ENCODE measurements at places on chromosomes 13 and 19. TPM values are rescaled to one million over a fixed set of nuclear protein-coding genes. Genes with fewer than 3 reads are reported as not detected.

Gene AMER2
- 161 TPM for total RNA-seq

Gene ZNF99
- 0.16 TPM for total RNA-seq

Gene ONECUT3
- not detected for total RNA-seq

Gene IZUMO2
- not detected for total RNA-seq

Gene PEAK3
- total RNA-seq, result not detected

Gene ZNF724
- 24.8 TPM for total RNA-seq

Gene PRSS57
- not detected for total RNA-seq

Gene FGF14
- total RNA-seq, result 69.1 TPM

Gene RFPL4A
- total RNA-seq, result not detected

Gene CCDC8
- 4.7 TPM for total RNA-seq

Gene KIR2DL1
- not detected for total RNA-seq

Gene ELANE
- total RNA-seq, result not detected

Gene ZSCAN5B
- total RNA-seq, result not detected

Gene C19orf85
- not detected for total RNA-seq

Gene ZNF653
- total RNA-seq, result 8.3 TPM

Gene ZNF229
- total RNA-seq, result 23.1 TPM

Gene FXYD7
- total RNA-seq, result 24.0 TPM

Data from occipital lobe (tissue), 3 donors.